Aorta (tissue), 5 donors: ENCODE measurements at places on chromosomes 3 and 15. TPM values are rescaled to one million over a fixed set of nuclear protein-coding genes. Genes with fewer than 3 reads are reported as not detected.
A peak's percentile ranks its signal among the peaks of the same experiment; 100 is the strongest.

Gene TGM5
- total RNA-seq = 0.84 TPM

DNA sequence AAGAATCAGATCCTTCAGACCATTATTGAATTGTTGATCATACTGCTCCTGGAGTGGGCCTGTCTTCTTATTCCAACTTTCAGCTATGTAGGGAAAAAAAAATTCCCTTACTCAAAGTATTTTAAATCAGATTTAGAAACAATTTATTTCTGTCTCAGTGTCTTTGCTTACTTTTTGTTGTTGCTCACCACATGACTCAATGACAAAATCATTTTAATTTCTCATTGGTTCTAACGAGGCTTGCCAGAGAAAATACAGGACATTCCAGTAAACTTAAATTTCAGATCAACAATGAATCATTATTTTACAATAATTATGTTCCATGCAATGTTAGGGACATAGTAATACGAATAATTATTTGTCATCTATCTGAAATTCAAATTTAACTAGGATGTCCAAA is 748.5 kb upstream of the CBLB start:
- peaks cover 8% of the 10 kb centered on the region for H3K4me1 ChIP-seq
- peak overlapping the region; percentile 57 for H3K27ac ChIP-seq
- no peak for DNase-seq
- H3K36me3 ChIP-seq = no peaks in the 10 kb centered on the region
- H3K4me3 ChIP-seq = no peak overlapping the region

DNA sequence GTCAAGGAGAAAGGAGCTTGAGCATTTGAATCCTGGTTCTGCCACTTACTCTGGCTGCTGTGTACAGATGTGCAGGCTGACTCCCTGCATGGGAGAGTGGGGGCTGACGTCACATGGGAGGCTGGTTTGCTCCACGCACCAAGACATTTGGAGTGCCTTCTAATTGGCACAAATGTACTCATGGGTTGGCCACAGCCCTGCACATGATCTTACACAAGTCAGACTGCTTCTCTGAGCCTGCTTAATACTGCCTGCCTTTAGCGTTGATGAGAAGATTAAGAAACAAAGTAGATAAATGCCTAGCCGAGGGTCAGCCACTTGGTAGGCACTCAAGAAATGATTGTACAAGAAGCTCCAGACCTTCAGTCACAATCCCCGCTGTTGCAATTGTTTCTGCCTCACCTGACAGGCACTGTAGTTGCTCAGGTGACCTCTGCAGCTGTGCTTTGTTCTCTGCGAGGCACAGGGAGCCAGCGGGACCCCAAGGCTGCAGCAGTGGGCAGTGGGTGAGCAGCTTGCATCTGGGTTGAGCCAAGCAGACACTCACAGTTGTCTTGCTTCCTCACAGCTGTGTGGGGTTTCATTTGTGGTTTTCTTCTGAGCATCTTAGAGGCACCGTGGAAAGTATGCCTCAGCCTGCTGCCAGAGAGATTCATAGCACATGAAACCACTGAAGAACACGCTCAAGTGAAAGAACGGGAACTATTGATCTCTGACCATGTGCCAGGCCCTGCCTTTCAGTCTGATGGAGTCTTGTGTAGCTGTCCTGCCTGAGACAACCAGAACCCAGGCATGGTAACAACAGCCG is 33.1 kb downstream of the GRK7 start:
- H3K27ac ChIP-seq = no peak overlapping the region
- H3K36me3 ChIP-seq = no peaks in the 10 kb centered on the region
- peak; percentile 82 for DNase-seq

DNA sequence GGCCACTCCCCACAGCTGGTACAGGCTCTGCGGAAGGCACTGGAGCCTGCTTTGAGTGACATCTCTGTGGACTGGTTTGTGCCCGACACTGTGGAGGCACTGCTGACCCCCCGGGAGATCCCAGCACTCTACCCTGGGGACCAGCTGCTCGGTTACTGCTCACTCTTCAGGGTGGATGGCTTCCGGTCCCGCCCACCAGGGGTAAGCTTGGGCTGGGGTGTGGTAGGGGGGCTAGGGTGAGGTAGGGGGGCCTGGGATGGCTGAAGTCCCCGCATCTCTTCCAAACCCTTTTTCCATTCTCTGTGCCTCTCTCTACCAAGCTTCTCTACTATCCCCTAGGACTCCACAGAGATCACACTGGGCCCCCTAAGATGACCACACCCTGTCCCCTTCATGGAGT is 7.8 kb downstream of the VWA5B2 start:
- H3K27me3 ChIP-seq = no peaks in the 10 kb centered on the region
- DNase-seq = no peak
- no peaks in the 10 kb centered on the region for H3K36me3 ChIP-seq
- H3K4me1 ChIP-seq = no peaks in the 10 kb centered on the region
- H3K4me3 ChIP-seq = no peak overlapping the region

DNA sequence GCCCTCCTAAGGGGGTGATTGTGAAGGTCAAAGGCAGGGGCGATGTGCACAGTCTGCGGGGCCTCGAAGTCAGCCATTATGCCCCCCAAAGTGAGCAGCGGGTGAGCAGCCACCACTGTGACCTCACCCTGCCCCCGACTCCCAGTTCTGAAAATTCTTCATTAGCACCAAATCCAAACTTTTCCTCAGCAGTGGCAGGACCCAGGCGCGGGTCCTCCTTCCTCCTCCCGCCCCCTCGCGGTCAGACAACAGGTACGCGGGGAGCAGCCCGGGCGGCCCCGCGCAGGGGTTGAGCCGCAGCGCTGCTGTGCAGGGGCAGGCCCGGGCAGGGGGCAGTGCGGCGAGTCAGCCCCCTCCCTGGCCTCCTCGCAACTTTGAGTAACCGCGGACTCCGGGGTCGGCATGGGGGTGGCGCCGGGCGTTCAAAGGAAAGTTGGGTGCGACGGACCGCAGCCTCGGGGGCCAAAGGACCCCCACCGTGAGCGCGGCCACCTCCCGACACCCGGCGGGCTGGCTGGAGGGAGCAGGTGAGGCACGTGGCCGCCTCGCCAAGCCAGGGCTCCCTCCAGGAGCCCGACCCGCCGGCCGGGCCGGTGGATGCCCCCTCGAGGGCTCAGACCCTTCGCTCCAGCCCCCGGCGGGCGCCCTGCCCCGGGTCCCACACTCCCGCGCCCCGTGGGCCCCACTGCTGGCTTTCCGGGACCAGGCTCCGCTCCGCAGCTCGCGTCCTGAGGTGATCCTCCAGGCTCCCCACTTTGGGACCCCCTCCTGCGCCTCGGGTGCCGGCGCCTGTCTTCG is 49.4 kb upstream of the CCDC174 start:
- H3K27me3 ChIP-seq = no peaks in the 10 kb centered on the region
- H3K27ac ChIP-seq = no peak overlapping the region
- H3K4me1 ChIP-seq = no peaks in the 10 kb centered on the region
- DNase-seq = no peak
- H3K4me3 ChIP-seq = no peak overlapping the region

- no peak for DNase-seq
- no peaks in the 10 kb centered on the region for H3K4me1 ChIP-seq
- H3K36me3 ChIP-seq = no peaks in the 10 kb centered on the region
- H3K27ac ChIP-seq = no peak overlapping the region
These were observed 41.9 kb downstream of the NDUFB4 start for GRCh38 chr3:120637851-120638559.

- no peak overlapping the region for H3K27ac ChIP-seq
- no peaks in the 10 kb centered on the region for H3K36me3 ChIP-seq
- no peaks in the 10 kb centered on the region for H3K27me3 ChIP-seq
- H3K4me1 ChIP-seq = no peaks in the 10 kb centered on the region
- no peak overlapping the region for H3K4me3 ChIP-seq
These were observed 29.1 kb upstream of the SRGAP3 start for GRCh38 chr3:9278498-9278897.

DNA sequence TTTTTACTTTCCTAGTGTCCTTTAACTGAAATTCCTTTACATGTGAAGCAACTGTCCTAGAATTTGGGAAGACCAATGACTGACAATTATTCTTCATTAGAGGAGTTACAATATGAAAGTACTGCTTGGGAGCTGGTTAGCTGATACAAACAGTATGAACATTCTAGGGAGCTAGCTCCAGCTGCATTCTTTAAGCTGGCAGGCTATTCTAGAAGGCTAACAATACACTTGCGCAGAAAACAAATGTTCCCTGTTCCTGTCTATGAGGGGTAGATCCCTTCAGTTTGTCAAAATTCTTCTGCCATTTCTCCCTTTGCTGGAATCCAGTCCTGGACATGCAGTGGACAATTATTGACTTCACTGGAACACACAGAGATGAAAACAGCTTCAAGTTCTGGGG is 60.2 kb upstream of the NANOGP8 start:
- no peaks in the 10 kb centered on the region for H3K27me3 ChIP-seq
- no peak overlapping the region for H3K27ac ChIP-seq
- H3K36me3 ChIP-seq = no peaks in the 10 kb centered on the region

DNA sequence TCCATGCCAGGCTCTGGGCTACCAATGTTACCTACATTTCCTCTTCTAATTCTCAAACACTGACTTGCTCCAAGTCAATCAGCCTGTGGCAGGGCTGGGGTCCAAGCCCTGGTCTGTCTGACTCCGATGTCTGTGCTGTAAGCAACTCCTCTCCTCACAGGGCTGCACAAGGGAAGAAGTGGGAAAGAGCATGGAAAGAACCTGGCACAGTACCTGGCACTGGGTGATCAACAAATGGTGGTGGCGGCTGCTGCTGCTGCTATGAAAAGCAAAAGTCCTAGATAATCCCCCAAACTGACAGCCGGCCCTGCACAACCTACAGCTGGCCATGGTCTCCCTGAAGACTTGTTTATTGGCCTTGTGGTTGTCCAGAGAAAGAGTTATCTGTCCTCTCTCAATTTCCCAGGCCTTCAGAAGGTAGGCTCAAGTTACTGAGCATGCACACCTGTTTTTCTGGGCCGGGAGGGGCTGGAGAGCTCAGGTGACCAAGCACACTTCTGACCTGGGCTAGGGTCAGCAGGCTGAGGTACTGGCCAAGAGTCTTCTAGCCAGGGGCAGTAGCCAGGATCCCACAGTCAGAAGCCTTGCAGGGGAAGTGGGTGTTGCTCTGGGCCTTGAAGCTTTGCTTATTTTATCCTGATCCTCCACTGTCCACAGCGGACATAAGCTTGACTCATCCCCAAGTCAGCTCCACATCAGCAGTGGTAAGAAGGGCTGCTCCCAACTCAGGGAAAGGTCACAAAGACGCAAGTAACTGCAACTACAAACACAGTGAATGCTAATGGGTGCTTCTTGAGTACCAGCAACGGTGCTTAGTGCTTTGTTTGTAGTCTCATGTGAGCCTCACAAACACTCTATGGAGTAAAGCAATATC is 35.3 kb upstream of the KY start:
- no peaks in the 10 kb centered on the region for H3K27me3 ChIP-seq
- H3K27ac ChIP-seq = no peak overlapping the region
- no peaks in the 10 kb centered on the region for H3K36me3 ChIP-seq
- no peak overlapping the region for H3K4me3 ChIP-seq

DNA sequence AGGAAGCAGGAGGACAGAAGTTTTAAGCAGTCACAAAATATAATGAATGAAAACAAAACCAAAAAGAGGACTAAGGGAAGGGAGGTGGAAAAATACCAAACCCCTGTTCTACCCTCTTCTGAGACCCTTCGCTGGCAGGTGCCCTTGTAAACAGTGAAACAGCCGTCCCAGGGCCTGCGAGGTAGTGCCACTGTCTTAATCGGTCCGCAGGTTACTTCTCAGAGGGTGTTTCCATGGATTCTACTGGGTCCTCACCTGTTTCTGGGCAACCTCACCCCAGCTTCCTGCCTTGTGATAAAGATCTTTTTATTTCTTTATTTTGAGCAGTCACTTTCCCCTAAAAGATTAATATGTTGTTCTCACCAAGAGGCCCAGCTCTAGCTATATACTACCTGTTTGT is 65.3 kb downstream of the SLC30A4 start:
- H3K4me3 ChIP-seq = no peak overlapping the region
- no peaks in the 10 kb centered on the region for H3K27me3 ChIP-seq
- no peaks in the 10 kb centered on the region for H3K4me1 ChIP-seq
- DNase-seq = no peak
- H3K36me3 ChIP-seq = no peaks in the 10 kb centered on the region
- no peak overlapping the region for H3K27ac ChIP-seq

DNA sequence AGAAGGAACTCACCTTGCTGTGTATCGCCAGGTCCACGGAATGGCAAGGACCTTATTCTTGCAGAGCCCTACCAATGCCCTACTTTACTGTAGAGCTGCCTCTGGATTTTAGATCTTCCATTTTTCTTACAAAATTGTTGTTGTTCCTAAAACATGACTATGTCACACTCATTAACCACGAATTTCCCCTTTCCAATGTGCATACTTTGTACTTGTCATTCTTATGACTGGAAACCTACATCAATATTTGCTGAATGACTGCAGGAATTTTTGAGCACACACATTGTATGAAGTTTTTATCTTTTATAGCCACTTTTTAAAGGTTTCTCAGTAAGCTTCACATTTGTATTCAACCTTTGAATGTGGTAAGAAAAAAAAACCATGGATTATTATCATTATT is 35.9 kb upstream of the CMSS1 start:
- no peak overlapping the region for H3K4me3 ChIP-seq
- no peaks in the 10 kb centered on the region for H3K4me1 ChIP-seq
- no peak for DNase-seq
- no peaks in the 10 kb centered on the region for H3K27me3 ChIP-seq
- H3K36me3 ChIP-seq = no peaks in the 10 kb centered on the region

DNA sequence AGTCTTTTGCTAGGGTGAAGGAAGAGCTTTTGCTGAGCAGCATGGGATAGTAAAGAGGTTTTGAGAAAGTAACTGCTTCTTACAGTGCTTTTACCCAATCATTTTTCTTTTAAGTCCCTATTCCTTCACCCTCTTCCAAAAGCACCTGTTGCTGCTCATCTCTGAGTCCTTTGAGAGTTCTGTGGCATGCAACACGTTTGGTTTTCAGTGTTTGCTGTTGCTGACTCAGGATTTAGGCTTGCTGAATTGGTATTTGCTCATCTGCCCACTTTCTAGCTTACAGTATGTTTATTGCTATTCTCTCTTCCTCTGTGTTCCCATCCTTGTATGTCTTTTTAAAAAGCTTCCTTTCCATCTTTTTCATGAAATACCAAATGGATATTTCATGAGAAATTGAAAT is 55.9 kb upstream of the THRB start:
- peaks cover 3% of the 10 kb centered on the region for H3K4me1 ChIP-seq
- no peaks in the 10 kb centered on the region for H3K36me3 ChIP-seq
- no peak overlapping the region for H3K27ac ChIP-seq
- no peaks in the 10 kb centered on the region for H3K27me3 ChIP-seq
- no peak for DNase-seq

Gene SEMA3G
- total RNA-seq = 12.5 TPM

GRCh38 chr3:146314871-146315270 is 64.0 kb upstream of the PLSCR4 start:
- no peak overlapping the region for H3K4me3 ChIP-seq
- H3K27ac ChIP-seq = no peak overlapping the region
- DNase-seq = no peak
- H3K36me3 ChIP-seq = no peaks in the 10 kb centered on the region

Gene LXN
- 37.8 TPM for total RNA-seq

- no peak overlapping the region for H3K27ac ChIP-seq
- H3K4me1 ChIP-seq = no peaks in the 10 kb centered on the region
- H3K36me3 ChIP-seq = no peaks in the 10 kb centered on the region
- H3K4me3 ChIP-seq = no peak overlapping the region
- H3K27me3 ChIP-seq = no peaks in the 10 kb centered on the region
These were observed 87.3 kb upstream of the PRR23C start for GRCh38 chr3:139131951-139132350.
